ENCODE measurements at places on chromosomes 3 and 15.

- DNase-seq: no peak
These were observed 39.7 kb upstream of the AADAC start for GRCh38 chr3:151774235-151774634.

GRCh38 chr3:107651782-107652181 is 129.0 kb downstream of the BBX start:
- no peak for DNase-seq

- no peak for DNase-seq
These were observed 352.7 kb downstream of the TIGIT start for GRCh38 chr3:114646526-114646925.

DNA sequence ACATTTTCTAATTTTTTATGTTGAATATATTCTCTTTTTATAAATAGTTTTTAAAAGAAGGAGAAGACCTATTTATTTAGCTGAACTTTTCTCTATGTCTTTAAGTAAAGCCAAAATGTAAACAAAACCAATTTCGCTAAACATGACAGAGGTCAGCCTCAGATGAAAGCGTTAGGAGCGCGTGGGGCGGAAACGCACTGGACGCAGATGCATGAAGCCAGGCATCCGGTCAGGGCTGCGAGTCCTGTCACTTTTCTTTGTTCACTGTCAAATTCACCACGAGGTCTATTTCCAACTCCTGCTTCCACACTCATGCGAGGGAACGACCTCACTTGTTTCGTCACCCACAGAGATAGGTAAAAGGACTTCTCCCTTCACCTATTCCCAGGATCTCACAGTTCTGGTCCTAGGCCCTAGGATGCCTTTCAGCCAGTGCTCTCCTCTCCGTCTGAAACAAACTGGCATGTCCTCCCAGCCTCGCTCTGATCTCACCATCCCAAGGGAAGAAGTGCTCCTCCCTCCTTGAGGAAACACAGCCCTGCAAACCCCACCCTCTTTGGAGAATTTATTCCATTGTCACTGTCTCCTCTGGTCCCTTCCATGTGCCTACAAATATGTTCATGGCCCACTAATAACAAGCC is 57.9 kb downstream of the ITGB5 start:
- no peak for DNase-seq

DNA sequence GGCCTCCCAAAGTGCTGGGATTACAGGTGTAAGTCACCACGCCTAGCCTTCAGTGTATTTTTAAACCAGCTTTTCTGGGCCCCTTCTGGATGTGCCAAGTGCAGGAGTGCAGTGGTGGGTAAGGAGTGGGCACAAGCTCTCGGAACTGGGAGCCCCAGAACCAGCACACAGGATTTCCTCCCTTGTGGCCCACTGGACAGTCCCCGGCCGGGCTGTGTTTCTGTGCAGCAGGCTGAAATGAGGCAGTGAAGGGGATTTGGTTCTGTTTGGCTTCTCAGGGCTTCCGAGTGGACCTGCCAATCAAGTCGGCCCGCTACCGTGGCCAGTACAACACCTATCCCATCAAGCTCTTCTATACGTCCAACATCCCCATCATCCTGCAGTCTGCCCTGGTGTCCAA is 14.4 kb downstream of the SEC61A1 start:
- DNase-seq: no peak

DNA sequence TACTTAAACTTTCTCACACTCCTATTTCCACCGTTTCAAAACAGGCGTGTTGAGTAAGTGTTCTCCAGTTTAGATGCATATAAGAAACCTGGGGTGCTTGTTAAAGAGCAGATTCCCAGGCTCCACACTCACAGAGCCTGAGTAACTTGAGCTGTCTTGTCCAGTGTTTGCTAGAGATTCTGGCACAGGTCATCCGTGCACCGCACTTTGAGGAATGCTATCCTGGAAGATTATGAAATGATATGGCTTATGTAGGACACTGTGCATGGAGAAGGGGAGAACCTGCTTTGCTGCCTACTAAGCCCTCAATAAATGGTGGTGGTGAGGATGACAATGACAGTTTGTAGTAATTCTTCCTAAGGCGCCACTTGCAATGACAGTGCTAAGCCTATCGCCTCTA is 273.7 kb downstream of the PDZRN3 start:
- DNase-seq: no peak

- no peak for DNase-seq
These were observed 82.9 kb downstream of the FAM43A start for GRCh38 chr3:194768586-194768985.

DNA sequence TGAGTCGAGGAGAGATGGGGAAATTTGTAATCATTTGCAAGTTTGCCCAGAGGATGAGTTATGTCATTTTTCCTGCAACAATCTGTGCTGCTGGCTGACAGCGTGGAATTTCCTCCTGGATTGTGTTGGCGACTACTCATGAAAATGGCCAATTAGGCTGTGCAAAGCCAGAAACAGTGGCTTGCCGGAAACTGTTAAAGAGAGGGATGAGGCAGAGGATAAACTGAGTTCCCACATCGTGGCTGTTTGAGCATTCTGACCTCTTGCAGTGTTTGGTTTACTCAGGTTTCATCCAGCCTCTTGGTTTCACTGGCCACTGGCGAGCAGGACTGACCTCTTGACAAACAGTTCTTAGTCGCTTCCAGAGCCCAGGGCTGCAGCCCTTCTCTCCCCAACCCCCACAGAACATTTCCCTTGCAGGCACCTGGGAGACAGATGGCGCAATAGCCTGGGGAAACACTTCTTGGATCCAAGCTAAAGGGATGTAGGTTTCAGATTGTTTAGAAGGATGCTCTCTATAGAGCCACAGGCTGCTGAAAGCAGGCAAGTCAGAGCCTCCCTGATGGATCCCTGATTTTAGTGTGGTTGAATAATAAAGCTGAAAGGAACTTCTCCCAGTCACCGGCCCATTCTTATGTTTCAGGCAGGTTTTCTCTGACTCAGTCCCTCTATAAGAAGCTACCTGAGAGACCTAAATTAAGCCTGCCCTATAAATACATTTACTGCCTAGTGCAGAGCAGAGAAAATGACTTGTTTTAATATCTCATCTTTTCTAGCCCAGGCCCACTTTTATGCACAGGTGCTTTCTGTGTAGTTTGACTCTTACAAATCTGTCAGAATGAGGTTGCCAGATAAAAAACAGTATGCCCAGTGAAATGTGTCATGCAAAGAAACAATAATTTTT is 92.8 kb upstream of the UBE2E1 start:
- no peak for DNase-seq

GRCh38 chr3:127226946-127227842 is 34.3 kb downstream of the PRR23E start:
- peak; percentile 67 for DNase-seq

- DNase-seq: no peak
These were observed 9.3 kb downstream of the GLDN start for GRCh38 chr15:51350723-51351122.

GRCh38 chr3:127110982-127111693 is 81.8 kb upstream of the PRR23E start:
- DNase-seq: no peak

DNA sequence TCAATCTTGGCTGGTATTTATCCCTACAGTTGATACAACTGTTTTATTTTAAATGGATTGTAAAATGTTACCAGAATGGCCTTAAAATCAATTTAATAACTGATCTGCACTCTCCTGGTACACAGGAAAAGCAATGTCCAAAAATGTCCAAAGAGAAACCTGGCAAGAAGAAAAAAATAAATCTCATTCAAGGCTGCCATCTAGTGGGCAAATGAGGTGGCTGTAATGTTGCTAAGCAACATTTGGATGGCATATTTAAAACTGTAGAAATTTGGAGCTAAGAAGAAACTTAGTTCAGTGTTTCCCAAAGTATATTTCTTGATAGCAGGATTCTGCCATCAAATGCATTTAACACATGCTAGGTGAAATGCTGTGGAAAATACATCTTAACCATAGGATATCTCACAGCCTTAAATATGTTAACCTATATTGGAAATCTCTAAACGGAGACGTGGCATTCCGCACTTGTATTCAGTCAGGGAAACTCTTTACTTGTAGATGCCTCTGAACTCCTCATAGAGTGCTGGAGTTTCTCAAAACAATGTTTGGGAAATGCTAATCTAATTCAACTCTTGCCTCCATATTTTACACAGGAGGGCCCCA is 216.8 kb downstream of the ERC2 start:
- peak; percentile 48 for DNase-seq

GRCh38 chr3:194990454-194991337 is 280.3 kb downstream of the XXYLT1 start:
- peak; percentile 5 for DNase-seq

DNA sequence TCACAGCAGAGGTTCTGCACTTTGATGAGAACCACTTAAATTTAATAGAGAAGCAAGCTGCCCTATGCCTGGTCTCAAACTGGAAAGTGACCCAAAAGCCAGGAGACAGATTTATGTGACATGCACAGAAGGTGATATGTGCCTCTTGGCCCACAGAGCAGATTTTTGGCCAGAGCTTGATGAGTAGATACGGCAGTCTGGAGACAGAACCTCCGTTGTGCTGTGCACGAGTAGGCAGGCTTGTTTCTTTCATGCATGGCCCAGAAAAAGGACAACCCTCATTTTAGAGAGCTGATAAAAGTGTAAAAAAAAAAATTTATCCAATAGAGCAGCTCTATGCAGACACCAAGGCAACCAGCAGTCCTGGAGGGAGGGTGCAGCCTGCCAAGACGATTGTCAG is 423.1 kb downstream of the CNTN6 start:
- DNase-seq: no peak

DNA sequence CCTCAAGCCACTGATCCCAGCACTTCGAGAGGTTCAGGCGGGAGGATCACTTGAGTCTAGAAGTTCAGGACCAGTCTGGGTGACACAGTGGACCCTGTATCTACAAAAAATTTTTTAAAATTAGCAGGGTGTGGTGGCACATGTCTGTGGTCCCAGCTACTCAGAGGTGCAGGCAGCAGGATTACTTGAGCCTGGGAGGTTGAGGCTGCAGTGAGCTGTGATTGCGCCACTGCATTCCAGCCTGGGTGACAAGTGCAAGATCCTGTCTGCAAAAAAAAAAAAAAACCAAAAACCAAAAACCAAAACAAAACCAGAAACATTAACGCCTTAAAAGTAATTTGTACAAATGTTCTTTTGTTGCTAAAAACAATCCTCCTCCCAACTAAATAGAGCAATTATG is 27.9 kb upstream of the SLC12A8 start:
- DNase-seq: no peak

DNA sequence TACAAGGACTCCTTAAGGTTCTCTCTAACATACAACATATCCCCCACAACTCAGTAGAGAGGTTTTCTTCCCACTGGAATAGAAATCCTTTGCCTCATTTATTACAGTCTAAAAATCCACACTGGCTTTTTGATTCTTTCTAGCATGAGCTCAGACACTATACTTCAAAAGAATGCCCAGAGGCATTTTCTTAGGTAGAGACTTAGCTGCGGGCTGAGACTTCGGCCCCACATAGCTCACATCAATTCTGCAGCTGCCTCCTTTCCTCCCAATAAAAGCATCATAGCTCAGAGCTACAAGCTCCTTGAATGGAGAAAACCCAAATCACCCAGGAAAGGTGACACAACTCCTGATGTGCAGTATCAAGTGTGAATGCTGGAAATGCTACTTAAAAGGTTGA is 52.4 kb downstream of the AAGAB start:
- DNase-seq: no peak

- no peak for DNase-seq
These were observed 6.6 kb downstream of the PPCDC start for GRCh38 chr15:75030023-75030413.

Measured in GM13976 (cell line).